ENCODE measurements at places on chromosomes 1 and 21.
A peak's percentile ranks its signal among the peaks of the same experiment; 100 is the strongest.

- DNase-seq, result no peak
Measured at GRCh38 chr1:207745839-207746767, 5.8 kb upstream of the CD46 start.

GRCh38 chr1:53715478-53715877, 23.5 kb downstream of the GLIS1 start:
- no peak for DNase-seq

- no peak for DNase-seq
Measured at GRCh38 chr21:36260802-36261201, 59.2 kb upstream of the MORC3 start.

DNA sequence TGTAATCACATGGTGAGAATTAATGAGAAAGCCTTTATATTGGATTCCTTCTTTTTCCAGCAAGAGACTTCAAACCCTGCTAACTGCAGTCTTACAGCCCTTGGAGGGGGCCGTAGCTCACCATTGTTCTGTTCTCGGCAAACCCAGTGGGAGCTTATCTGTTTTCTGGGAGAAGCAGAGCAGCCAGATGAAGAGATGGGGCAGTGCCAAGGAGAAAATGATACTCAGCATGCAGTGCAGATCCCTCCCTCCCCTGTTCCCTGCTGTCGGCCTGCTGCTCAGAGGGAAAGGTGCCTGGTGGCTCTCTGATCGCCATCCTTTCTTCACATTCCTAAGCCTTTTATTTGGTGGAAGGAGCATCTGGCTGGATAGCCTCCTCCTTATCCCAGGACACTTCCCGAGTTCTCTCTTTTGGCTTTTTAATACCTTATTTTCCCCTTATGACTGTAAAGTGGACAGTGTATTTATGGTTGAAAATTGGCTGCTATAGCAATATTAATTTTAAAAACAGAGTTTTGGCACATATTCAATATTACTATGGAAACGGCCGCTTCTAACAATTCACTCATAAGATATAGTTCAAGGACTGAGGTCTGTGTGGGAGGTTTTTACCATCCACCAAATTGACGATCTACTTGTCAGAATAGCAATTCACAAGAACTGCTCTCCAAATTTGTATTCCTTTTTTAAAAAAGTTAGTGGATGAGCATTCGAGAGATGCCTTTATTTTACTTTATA, 203.4 kb downstream of the CRB1 start:
- peak; percentile 64 for DNase-seq

- DNase-seq, result no peak
Measured at GRCh38 chr1:116178837-116179236, 67.6 kb downstream of the MAB21L3 start.

- no peak for DNase-seq
Measured at GRCh38 chr21:44850905-44851657, 22.4 kb downstream of the PTTG1IP start.

DNA sequence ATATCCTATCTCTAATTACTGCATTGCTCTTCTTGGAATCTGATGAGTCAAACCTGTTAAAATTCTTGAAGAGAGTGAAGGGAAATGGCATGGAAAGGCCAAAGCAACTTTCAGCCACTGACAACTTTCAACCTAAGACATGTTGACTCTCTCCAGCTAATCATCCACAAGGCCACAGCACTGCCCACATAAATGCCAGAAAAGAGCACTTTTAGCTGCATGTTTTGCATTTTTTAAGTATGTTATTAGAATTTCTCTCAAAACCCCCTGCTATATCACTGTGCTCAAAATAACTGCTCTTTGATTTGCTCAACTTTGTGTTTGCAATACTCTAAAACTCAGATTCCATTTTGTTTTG, 352.5 kb downstream of the ADGRL2 start:
- DNase-seq, result no peak

- no peak for DNase-seq
Measured at GRCh38 chr1:118360817-118361216, 175.8 kb upstream of the SPAG17 start.

- no peak for DNase-seq
Measured at GRCh38 chr1:50421366-50421748, 1.9 kb downstream of the DMRTA2 start.

GRCh38 chr21:38266732-38267131, 9.9 kb downstream of the KCNJ15 start:
- no peak for DNase-seq

DNA sequence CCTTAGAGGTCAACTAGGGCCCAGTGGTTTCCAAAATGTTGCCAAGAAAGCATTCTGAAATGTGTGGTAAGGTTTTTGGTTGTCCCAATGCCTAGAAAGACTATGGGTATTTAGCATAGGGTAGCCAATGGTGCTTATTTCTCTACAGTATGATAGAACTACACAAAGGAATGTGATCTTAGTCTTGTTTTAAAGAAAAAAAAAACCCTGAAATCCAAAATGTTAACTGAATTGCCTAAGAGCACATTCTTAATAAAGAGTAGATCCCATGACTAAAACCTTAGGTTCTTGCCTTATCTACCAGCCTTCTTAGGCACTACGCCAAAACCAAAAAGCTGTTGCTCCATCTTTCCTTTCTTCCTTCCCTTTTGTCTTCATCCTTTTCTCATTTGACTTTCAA, 428.2 kb downstream of the MRPL39 start:
- no peak for DNase-seq
